ENCODE measurements at places on chromosomes 7 and 10. TPM values are rescaled to one million over a fixed set of nuclear protein-coding genes. Genes with fewer than 3 reads are reported as not detected.

Gene GDF2
- polyA plus RNA-seq = not detected

Gene PCBD1
- polyA plus RNA-seq = 49.6 TPM

Gene ATOH7
- polyA plus RNA-seq = 0.21 TPM

Gene STEAP1
- 6.4 TPM for polyA plus RNA-seq

Gene SAP25
- polyA plus RNA-seq = 30.3 TPM

Gene CUBN
- 19.2 TPM for polyA plus RNA-seq

Gene FAM24B
- 12.1 TPM for polyA plus RNA-seq

All from testis (tissue), 5 donors.